Adrenal gland (tissue), 19 donors: ENCODE measurements at places on chromosomes 3 and 15. TPM values are rescaled to one million over a fixed set of nuclear protein-coding genes. Genes with fewer than 3 reads are reported as not detected.

The RMDN3 gene
- total RNA-seq = 48.8 TPM

The TF gene
- 9.9 TPM for total RNA-seq

The SLC26A6 gene
- total RNA-seq = 11.4 TPM

The ZNF660 gene
- 7.3 TPM for total RNA-seq

The RHO gene
- not detected for total RNA-seq

The GPR27 gene
- total RNA-seq = 1.5 TPM

The RHCG gene
- 0.48 TPM for total RNA-seq

The CHRNB4 gene
- 4.5 TPM for total RNA-seq

The NRROS gene
- total RNA-seq = 9.8 TPM

The CCDC39 gene
- not detected for total RNA-seq

The GOLIM4 gene
- total RNA-seq = 18.3 TPM

The MME gene
- 0.61 TPM for total RNA-seq

The MAPK6 gene
- total RNA-seq = 17.9 TPM

The SERPINI1 gene
- 8.0 TPM for total RNA-seq

The DUOX1 gene
- 98.8 TPM for total RNA-seq

The PSMA4 gene
- total RNA-seq = 175 TPM

The ITIH4 gene
- total RNA-seq = 17.2 TPM

The TSEN2 gene
- 12.8 TPM for total RNA-seq
